ENCODE measurements at places on chromosomes 1 and 21.

GRCh38 chr1:66925944-66926343, 1.2 kb downstream of the MIER1 start:
- DNase-seq = no peak

- no peak for DNase-seq
Observed at GRCh38 chr1:30320581-30320890, 402.8 kb downstream of the MATN1 start.

DNA sequence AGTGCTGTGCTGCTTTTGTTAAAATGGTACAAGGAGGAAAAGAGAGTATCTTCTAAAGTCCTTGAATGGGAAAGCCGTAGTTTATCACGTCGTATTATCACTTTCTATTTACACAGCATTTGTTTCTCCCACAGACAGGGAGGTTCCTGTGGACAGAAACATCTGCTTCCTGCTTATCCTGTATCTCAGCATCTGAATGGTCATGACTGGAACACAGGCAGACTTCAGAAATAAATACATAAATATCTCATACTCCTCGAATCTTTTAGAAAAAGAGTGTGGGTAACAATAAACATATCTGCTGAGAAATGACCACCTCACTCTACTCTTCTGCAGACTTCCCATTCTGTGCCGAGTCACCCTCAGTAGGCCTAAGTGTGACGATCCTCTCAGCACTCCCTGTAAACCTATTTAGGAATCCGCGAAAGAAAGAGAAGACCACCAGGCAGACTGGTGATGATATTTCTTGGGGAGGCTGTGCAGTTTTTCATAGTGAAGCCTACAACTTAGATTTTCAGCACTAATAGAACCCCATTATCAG, 393.5 kb downstream of the SMYD3 start:
- no peak for DNase-seq

- DNase-seq = no peak
Observed at GRCh38 chr1:189696297-189696696, 781.4 kb downstream of the BRINP3 start.

Data from stimulated activated CD4-positive, alpha-beta T cell treated with anti-CD3 and anti-CD28 coated beads, Interleukin-4, amount 100 ng/mL, for 48 hours (primary cell).